ENCODE measurements at places on chromosomes 16 and 17.
A peak's percentile ranks its signal among the peaks of the same experiment; 100 is the strongest.

DNA sequence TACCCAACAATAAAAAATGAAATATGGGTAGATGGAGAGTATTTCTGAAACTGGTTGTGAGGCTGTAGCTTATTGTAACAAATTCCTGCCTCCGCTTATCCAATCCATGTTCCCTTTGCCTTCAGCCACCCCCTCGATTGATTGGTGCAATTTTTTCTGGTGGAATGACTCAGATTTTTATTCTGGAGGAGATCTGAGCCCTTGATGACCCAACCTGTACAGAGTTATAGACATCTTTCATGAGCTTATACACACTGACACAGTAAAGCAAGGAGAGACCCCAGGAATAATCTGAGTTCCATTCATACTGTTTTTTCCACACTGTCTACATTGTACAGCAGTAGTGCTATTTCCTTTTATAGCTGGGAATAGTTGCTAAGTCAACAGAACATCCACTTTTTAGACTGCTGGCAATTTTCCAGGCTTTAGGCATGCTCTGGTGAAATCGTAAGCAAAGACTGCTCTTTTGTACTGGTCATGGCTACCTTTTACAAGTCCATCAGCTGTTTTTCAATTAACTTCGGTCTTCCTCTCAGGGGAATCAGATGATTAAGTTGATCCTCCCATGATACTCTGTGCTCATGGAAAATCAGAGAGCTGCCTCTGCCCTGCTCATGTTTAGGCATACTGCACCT is 30.1 kb downstream of the CCL4 start:
- DNase-seq, result no peak

DNA sequence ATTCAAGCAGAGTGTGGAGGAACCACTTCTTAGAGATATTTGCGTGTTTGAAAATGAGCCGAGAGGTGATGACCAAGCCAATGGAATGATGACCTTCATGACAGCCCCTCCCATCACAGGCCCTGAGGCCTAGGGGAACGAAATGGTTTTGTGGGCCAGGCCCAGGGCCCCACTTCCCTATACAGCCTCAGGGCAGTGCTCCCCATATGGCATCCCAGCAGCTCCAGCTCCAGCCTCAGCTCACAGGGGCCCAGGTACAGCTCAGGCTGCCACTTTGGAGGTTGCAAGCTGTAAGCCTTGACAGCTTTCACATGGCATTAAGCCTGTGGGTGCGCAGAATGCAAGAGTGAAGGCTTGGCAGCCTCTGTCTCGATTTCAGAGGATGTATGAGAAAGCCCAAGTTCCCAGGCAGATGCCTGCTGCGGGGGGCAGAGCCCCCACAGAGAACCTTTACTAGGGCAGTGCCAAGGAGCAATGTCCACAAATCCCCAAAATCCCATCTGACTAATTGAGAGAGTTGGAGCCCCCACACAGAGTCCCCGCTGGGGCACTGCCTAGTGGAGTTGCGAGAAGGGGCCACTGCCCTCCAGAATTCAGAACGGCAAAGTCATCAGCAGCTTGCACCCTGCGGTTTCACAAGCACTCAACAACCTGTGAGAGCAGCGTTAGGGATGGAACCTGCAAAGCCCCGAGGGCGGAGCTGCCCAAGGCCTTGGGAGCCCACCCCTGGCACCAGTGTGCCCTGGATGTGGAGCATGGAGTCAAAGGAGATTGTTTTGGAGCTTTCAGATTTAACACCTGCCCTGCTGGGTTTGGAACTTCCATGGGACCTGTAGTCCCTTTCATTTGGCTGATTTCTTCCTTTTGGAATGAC is 21.2 kb downstream of the CHMP6 start:
- DNase-seq, result no peak

GRCh38 chr16:87492291-87492630 is 563 bp downstream of the ZCCHC14 start:
- DNase-seq, result no peak

GRCh38 chr16:22213801-22214200 is 7.7 kb downstream of the EEF2K start:
- no peak for DNase-seq

DNA sequence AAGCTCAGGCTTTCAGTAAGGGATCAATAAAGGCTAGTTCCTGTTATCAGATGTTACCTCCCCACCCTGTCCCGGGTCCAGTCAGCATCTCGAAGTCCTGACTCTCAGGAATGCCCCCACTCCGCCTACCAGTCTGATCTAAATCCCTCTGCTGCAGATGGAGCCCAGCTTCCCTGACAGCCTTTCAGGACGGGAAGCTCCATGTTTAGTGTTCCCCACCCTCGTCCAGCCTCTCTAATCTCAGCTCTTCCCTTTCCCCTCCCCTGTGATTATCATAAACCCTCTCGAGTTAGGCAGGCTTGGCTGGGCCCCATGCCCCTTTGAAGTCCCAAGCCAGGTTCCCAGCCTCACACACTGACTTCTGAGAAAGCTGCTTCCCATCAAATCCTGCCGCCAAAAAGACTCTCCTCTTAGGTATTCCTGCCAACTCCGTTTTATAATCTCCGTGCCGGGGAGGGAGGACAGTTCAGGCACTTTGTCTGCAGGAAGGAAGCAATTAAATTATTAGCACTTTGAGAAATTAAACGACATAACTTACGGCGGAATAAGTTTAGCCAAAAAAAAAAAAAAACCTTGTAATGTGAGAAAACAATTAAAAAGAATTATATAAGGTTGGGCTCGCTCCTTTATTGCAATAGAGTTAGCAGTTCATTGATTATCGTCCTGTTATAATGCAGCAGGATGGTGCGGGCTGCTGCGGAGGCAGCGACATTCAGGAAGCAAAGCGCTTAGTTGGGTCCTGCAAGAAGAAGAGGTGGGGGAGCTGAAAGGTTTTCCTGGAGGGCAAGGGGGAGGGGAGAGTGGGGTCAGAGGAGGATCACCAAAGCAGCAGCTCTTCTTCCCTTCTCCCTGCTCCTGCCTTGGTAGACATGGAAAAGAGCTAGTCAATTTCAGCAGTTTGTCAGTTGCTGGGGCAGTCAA is 16.8 kb upstream of the ETV4 start:
- no peak for DNase-seq

DNA sequence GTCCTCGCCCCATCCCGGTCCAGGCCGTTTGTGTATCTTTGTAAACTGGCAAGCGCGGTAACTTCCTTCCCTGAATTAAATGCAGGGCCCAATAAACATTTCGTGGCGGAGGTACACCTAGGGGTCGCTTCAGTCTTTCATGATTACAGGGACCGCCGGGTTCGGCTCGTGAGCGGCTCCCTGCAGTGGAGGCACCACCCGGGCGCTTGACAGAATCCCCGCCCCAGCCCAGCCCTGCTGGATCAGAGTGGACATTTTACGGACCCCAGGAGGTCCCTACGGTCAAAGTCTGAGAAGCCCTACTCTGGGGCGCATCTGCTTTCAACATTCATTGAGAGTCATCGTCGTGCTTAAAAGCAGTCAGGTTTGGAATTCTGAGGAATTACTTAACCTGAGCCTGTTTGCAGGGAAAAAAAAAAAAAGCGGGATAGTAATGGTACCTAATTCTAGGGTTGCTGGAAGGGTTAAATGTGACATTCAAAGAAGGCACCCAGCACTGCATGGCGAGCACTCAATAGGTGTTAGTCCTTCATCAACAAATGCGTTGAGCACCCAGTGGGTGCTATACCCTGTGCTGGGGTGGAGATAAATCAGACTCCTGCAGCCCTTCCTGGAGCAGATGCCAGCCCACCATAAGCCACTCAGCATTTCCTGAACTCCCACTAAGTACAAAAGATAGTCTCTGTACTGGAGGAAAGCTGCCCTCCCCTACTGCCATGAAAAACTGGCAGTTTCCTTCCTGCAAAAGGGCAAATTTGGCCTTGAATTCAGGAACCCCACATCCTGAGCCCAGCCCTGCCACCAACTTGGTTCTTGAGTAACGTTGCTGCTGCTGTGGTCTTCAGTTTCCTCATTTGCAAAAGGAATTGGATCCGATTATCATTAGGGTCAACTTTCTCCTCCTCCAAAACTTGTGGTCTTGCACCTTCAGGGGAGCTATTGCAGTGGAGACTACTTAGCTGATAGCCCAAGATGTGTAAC is 658 bp upstream of the DUSP3 start:
- no peak for DNase-seq

DNA sequence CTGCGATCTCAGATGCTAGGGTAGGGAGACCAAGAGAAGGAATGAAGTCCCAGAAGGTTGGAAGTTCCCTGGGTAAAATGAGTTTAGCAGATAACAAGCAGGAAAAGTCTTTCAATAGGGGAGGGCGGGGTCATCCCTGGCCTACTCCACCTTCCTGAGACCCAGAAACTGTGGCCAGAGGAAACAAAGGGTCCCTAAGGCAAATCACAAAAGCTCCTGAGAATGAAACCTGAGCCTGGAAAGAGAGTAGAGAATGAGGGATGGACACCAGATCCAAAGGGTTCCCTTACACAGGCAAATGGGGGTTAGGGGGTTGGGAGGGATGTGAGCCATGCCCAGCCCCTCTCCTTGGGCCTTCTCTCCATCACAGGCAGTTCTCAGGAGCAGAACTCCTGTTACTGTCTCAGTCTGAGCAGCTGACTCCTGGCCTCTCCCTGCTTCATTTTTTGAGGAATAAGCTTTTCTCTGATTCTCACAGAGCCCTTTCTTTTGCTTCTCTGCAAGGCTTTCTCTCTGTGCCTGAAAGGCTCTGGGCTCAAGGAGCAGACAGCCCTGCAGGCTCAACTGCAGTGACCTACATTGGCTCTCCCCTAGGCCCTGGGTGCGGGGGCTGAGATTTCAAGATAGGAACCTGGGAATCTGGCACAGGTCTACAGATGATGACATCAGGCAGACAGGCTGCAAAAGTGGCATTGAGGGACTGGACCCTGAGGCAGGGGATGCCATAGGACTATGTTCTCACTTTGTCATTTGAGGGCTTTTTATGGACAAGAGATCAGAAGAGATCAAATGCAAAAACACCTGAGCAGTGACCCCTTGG is 9.8 kb upstream of the NR1D1 start:
- DNase-seq, result no peak

- no peak for DNase-seq
These were observed 450.7 kb upstream of the CCL2 start for GRCh38 chr17:33804401-33804800.

- DNase-seq, result no peak
These were observed 13.1 kb upstream of the MRPS23 start for GRCh38 chr17:57862694-57863667.

- DNase-seq, result no peak
These were observed 7.9 kb upstream of the MT2A start for GRCh38 chr16:56600398-56600999.

DNA sequence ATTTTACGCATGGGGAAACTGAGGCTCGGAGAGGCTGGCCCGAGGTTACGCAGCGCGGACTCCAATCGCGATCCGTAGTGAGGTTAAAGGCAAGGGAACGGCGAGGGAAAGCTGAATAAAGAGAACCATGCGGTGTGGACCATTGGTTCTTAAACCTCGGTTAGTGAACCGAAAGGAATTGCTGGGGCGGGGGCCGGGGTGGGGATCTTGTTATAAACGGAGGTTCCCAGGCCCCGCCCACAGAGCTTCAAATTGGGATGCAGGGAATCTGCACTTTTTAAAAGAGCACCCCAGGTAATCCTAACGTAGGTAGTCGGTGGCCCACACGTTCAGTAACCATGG is 524 bp downstream of the IQCK start:
- no peak for DNase-seq

DNA sequence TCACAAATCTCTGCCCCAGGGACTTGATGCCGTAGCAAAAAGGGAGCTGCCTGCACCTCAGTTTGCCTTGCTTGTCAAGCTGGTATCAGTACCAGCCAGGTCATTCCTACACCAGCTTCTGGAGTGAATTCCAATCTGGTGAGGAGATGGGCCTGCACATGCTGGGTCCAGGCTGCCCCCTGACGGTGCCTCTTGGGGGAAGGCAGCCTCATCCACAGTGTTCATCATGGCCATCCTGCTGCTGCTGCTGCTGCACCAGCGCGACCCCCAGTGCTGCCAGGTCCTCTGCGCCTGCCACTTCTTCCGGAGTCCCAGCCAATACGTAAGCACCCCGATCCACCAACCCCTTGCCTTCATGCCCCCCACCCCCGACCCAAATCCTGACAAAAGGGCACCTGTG is 8.3 kb downstream of the MRPL27 start:
- DNase-seq, result no peak

DNA sequence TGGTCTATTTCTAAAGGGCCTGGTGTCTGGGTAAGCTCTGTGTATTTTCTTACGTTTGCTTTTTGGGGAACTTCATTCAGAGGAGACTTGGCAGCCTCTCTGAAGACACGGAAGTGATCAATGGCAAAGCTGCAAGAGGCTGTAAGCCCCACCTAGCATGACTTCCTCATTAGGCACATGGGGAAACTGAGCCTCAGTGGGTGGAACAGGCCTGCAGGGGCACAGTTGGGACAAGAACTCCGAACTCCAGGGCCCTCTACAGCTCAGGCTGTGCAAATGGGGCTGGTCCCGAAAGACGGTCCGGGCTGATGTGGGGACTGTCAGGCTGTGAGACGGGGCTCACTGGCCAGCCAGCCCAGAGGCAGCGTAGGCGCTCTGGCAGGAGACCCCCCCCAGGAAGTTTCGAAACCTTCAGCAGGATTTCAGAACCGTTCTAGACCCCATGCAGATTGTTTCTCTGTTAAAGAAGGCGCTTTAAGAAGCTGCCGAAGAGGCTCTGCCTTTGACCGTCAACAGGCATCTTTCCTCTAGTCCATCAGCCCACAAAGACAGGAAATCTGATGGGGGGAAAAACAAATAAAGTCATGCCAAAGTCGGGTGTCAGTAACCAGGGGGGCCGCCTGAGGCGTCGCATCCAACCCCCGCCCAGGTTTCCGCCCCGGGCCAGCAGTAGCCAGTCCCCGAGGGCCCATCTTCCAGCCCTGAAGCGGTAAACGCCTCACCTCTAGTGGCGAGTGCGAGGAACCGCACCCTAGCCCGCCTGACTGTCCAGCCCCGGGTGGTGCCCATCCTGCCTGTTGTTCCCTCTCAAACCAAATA is 79.8 kb upstream of the TBC1D3K start:
- peak; percentile 8 for DNase-seq

DNA sequence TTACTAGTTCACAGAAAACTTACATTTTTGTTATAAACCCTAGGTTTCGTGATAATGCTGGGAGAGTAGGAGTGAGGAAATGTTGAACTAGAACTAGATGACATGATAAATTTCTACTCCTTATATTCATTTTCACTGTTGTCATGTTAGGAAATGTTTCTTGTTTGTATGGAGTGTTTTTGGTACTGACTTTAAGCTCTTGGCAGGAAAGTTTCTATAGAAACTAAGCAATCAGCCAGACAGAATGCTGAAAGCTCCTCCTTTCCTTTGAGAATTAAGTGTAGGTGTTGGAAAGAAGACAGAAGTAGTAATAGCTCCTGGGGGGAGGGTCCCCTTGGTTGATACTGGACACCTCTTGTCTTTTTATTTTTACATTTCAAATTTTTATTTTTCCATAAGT is 309.8 kb downstream of the MAP2K4 start:
- no peak for DNase-seq

- no peak for DNase-seq
These were observed 42.0 kb downstream of the TBX21 start for GRCh38 chr17:47774987-47775580.

- DNase-seq, result no peak
These were observed 12.3 kb downstream of the SMIM5 start for GRCh38 chr17:75645501-75645888.
